ENCODE measurements at places on chromosomes 13 and 19.

- DNase-seq, result peak; percentile 67
These were observed 128.6 kb downstream of the USP12 start for GRCh38 chr13:27043013-27043412.

- DNase-seq, result no peak
These were observed 34.2 kb downstream of the ZNF787 start for GRCh38 chr19:56086671-56087430.

GRCh38 chr13:108828086-108828815, 198.8 kb downstream of the MYO16 start:
- no peak for DNase-seq

GRCh38 chr13:27926644-27927434, 7.0 kb downstream of the PDX1 start:
- no peak for DNase-seq

DNA sequence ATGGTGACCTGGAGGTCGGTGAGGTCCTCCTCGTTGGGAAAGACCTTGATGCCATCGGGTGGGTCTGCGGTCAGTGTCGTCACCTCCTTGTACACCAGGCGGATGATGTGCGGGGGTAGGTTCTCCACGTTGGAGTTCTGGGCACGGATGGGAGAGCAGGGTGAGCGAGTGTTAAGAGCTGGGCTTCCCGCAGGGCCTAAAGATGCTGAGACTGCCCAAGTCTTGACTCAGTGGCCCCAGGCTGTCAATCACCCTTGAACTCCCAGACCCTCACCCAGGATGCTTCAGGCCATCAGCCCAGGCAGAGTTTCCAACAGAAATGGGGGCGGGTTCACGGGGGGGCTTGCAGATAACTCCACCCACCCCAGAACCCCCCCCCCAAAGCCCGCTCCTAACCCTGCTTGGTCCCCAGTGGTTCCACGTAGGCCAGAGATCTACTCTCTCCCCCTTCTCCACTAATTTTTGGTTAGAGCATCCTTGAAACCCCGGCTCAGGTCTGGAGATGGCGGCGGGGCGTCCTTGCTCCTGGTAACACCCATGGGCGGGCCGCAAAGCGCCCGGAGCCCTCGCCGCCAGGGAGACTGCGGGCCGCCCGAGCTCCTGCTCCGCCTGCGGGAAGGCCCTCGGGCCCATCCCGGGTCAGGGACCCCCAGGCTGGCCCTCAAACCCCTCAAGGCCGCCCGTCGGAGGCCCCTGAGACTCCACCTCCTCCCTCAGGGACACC, 600 bp downstream of the UBE2S start:
- peak; percentile 70 for DNase-seq

GRCh38 chr13:48038761-48039160, 1.2 kb downstream of the NUDT15 start:
- DNase-seq, result no peak

DNA sequence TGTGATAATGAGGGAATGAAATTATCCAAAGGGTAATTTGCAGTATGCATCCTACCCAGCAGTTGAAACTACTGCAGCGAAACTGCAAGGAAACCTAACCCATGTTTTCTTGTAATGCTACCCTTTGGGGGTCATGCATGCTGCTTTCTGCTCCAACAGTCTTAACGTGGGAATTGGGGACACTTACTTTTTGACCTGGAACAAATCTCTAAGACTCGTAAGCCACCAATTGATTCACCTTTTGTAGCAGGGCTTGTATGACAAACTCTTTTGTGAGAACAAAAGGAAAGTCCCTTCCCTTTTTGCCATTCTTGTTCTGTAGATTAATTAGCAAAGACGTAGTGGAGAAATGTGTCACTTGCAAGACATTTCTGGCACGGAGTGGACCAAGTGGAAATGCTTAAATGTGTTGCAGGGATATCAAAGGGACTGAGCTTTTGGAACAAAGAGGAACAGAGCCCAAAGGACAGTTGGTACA, 27.4 kb downstream of the LRCH1 start:
- no peak for DNase-seq

DNA sequence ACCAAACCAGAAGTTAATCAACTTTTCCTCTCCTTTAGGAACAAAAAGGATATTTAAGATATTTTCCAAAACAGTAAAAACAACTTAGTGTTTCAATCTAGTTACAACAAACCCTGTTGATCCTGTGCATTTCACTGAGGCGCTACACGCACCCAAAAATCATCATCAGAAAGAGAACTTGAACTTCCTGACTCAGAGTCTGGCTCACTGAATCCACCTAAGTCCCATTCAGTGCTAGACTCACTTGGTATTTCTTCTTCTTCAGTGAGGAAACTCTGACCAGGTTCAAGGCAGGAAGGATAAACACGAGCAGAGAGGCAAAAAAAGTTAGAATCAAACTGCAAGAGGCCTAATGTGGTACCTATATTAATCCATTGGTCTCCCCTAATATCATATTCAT, 2.2 kb downstream of the KBTBD6 start:
- peak; percentile 42 for DNase-seq

GRCh38 chr19:44212250-44212865, at the start of gene ZNF227:
ZNF227 (plus strand) TSS chr19:44212532; CDS start chr19:44217793, 5,261 bp downstream.
- DNase-seq, result peak; percentile 92

DNA sequence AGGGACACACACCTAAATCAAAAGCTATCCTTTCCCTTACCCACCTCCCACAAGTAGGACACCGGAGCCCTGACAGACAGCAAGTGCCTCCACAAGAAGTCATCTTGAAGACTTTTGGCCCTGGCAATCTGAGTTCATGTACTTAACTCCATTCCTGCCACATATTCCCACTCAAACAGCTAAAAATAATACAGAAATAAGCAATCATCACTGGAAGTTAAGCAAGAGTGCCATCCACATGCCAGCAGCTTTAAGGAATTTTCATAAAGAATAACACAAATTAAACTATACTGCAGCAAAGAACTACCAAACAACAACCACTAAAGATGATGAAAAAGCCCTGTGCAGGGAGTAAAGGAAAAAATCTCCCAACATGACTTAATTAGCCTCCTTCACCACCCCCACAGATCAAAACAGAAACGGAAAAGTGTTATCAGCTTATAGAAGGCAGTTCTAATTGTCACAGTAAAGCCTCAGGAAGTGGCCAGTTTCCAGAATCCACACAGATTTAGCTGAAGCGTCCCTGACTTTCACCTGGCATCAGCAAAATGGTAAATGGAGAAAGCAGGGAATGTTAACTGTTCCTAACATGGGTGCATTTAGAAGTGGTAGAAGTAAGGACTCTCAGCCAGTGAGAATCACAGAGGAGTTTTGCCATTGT, 343.9 kb downstream of the TBC1D4 start:
- no peak for DNase-seq

DNA sequence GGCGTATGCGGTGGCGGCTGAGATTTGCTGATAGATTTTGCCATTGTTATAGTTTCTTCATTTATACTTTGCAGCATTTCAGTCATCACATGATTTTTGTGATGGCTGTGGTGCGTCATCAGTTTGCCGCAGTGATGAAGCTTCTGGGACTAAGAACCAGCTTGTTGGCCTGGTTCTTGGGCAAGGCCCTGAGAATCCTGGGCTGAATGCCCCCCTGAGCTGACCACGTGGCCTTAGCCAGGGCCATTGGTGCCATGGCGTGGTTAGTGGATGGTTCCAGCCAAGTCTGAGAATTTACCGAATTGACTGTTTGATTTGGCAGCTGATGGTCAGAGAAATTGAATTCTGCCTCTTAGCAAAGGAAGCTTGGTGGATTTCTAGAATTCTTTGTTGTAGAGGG, 17.8 kb downstream of the GATAD2A start:
- no peak for DNase-seq

- DNase-seq, result no peak
These were observed 53.9 kb upstream of the KLHL1 start for GRCh38 chr13:70162141-70162540.

DNA sequence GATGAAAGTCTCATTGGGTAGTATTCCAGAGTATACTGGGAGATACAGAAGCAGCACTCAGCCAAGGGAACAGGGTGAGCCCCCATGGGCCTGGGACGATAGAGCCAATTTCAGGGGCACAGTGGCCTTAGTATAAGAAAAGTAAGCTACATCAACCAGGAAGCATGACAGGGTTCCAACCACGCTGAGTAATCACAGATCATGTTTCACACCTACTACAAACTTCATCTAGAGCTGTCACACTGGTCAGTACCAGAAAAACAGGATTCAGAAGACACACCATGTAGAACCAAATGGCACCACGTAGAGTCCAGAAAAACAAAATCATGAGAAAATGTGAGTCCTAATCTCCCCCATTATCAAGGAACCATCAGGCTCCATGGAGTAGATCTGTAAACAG, 1292.4 kb upstream of the MIR17HG start:
- no peak for DNase-seq

DNA sequence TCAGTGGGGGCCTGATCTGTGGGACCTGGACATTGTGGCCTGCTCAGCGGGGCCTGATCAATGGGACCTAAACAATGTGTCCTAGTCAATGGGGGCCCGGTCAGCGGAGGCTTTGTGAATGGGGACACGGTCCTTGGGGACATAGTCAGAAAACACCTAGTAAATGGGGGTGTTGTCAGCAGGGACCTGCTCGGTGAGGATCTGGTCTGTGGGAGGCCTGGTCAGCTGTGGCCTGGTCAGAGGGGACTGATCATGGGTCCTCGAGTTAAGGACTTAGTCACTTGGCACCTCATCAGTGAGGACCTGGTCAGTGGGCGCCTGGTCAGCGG, 44.5 kb upstream of the TPM4 start:
- DNase-seq, result no peak

- no peak for DNase-seq
These were observed 1016.9 kb downstream of the UQCRFS1 start for GRCh38 chr19:28196101-28196500.

DNA sequence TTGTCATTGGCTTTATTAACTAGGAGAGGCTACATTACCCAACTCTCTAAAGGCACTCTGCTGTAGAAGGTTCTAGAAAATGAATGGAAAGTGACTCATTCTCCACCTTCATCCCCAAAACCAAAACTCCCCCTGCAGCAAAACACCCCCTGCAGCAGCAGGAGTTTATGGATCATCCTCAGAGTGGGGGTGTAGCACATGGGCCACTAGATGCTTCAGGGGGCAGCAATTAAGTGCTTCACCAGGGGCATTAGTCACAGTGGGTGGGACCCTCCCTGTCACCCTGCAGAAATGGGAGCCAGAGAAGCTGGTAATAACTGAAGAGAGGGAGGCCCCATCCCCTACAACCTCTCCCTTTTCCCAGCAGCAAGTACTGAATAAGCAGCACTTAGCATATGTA, 64.5 kb upstream of the MED4 start:
- DNase-seq, result no peak

DNA sequence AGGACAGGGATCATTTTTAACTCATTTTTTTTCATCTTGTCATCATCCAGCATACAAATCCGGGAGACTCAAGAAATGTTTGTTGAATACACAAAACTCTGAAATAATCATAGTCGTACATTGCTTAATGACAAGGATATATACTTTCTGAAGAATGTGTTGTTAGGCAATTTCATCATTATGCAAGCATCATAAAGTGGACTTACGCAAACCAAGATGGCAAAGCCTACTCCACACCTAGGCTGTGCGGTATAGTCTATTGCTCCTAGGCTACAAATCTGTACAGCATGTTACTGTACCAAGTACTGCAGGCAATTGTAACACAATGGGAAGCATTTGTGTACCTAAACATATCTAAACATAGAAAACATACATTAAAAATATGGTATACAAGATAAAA, 264.1 kb downstream of the TSHZ3 start:
- no peak for DNase-seq

DNA sequence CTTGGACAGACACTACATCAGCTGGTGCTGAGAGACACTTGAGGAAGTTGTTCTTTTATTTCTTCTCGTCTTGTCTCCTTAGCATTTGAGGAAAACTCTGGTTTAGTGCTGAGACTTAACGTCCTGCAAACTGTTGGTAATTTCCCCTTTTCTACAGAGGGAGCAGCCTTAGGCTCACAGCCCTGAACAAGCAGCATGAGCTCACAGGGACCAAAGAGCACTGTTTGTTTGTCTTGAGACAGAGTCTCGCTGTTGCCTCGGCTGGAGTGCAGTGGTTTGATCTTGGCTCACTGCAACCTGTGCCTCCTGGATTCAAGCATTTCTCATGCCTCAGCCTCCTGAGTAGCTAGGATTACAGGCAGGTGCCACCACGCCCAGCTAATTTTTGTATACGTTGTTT, 5.5 kb downstream of the ZNF805 start:
- DNase-seq, result no peak

GRCh38 chr13:110233951-110234280, 73.0 kb downstream of the COL4A1 start:
- no peak for DNase-seq

GRCh38 chr13:71309905-71310304, 557.1 kb downstream of the DACH1 start:
- DNase-seq, result no peak

GRCh38 chr13:98595134-98595533, 18.2 kb upstream of the STK24 start:
- DNase-seq, result no peak

DNA sequence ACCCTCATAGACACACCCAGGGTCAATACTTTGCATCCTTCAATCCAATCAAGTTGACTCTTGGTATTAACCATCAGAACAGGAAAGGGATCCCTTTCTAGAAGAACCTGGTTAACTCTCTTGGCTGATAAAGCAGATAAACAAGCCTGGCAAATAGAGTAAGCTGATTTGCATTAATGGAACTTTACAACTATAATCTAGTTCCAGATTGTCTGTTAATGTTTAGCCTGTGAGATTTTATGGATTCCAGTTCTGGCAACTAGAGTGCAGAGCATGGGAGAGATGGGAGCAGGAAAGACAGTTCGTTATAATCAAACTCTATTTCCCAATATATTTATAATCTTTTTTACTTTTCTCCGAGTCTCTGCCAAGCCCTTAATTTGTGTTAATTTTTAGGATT, 272.6 kb upstream of the KLHL1 start:
- DNase-seq, result no peak

GRCh38 chr19:16861011-16861410, 27.8 kb upstream of the F2RL3 start:
- DNase-seq, result peak; percentile 41

- DNase-seq, result no peak
These were observed 345.6 kb downstream of the SPRY2 start for GRCh38 chr13:79995334-79995733.

DNA sequence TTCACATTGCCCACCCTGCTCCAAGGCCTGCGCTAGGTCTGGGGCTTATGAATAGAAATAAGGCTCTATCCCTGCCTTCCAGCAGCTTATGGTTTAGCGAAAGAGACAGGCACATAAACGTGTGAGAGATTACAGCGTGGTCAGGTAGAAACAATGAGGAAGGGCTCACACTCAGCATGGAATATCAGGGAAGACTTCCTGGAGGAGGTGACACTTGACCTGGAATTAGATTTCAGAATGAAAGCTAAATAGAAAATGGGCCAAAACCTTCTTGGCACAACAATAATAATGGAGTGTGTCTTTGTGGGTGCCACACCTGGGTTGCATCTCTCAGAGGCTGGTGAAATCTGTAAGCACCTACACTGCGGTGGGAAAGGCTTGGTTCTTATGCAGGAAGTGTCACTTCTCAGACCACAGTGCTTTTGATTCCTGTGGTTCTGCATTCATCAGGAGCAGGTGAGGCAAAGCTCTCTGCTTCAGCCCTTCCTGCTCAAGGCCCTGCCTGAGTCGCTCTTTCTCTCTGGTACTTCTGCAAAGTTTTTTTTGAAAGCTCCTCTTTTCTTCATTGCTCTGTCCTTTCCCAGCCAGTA, 430.3 kb downstream of the ZNF536 start:
- DNase-seq, result no peak

- DNase-seq, result no peak
These were observed 26.4 kb downstream of the SERTM1 start for GRCh38 chr13:36700170-36700569.
